ENCODE measurements at places on chromosomes 5 and 9. TPM values are rescaled to one million over a fixed set of nuclear protein-coding genes. Genes with fewer than 3 reads are reported as not detected.
A peak's percentile ranks its signal among the peaks of the same experiment; 100 is the strongest.

DNA sequence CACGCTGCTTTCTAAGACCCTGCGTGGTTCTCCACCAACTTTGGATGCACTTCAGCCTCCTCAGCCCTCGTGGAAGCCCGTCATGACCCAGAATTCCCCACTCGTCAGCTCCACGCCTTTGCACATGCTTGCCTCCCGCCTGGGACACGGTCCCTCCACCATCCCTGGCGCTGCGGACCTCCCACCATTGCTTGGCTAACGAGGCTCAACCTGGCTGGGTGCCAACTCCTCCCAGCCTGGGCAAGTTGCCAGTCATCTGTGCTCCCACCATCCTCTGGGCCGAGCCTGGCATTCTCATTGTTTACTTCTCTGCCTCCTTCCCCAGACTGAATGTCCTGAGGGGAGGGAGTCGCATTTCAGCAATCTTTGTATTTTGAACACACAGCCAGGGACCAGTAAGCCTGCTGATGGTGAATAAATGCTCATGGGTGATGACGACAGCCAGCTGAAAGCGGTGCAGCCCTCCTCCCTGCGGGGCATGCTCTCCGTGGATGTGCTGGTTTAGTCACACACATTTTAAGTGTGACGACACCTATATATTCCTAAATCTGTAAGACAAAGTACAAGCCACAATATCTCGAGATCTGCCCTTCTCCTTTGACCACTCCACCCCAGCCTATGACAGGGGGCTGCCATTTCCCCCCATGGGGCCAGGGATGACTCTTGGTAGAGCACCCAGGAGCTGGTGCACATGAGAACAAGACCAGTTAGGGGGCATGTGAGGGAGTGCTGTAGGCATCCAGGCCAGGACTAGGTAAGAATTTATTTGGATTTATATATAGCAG, 37.6 kb downstream of the ANKRD33B start:
- DNase-seq, result peak; percentile 89

- no peak for DNase-seq
Measured at GRCh38 chr5:79209505-79209904, 26.4 kb upstream of the JMY start.

The TSLP gene
- 0.60 TPM for polyA plus RNA-seq

The PCDHGA10 gene
- polyA plus RNA-seq, result 0.47 TPM

DNA sequence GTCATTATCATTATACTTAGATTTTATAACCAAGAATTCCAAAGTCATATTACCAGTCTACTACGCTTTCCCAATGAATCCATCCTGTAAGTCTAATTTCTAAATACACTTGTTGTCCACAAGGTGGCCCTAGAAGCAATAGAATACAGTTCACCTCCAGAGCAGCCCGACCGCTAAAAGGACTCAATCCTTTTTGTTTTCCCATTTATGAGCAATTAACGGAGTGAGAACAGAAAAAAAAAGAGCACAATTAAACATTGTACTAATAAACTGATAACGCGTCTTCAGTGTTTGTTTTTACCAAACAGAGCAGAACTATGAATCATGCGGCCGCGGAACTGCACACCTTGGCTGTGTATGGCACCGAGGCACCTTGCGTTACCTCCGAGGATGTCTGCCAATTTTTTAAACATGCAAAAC, 160.7 kb upstream of the DAPK1 start:
- DNase-seq, result peak; percentile 89

- DNase-seq, result no peak
Measured at GRCh38 chr5:68953875-68954617, 139.8 kb upstream of the SLC30A5 start.

The GLRA1 gene
- polyA plus RNA-seq, result not detected

- no peak for DNase-seq
Measured at GRCh38 chr9:130847306-130848217, 12.5 kb downstream of the ABL1 start.

GRCh38 chr9:137970686-137971476, 93.3 kb downstream of the CACNA1B start:
- peak; percentile 54 for DNase-seq

The PCDHB13 gene
- polyA plus RNA-seq, result 0.86 TPM

GRCh38 chr5:142186857-142187594, 78.4 kb downstream of the NDFIP1 start:
- no peak for DNase-seq

The CDH9 gene
- polyA plus RNA-seq, result 1.7 TPM

DNA sequence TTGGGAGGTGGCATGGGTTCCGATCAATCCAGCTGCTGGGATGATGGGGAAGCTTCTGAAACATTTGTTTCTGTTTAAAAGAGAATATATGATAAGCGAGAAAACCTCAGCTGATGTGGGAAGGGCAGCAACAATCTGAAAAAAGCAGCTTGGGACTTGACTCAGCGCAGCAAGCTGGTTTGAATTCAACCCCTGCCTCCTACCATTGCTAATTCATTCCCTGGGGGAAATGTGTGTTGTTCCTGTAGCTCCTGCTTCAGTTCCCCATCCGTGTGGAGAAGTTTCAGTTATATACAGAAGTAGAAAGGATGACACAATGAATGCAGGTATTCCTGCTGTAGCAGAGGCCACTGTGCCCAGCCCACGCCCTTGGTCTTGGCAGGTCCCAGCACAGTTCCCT, 145.1 kb downstream of the NXNL2 start:
- DNase-seq, result no peak

DNA sequence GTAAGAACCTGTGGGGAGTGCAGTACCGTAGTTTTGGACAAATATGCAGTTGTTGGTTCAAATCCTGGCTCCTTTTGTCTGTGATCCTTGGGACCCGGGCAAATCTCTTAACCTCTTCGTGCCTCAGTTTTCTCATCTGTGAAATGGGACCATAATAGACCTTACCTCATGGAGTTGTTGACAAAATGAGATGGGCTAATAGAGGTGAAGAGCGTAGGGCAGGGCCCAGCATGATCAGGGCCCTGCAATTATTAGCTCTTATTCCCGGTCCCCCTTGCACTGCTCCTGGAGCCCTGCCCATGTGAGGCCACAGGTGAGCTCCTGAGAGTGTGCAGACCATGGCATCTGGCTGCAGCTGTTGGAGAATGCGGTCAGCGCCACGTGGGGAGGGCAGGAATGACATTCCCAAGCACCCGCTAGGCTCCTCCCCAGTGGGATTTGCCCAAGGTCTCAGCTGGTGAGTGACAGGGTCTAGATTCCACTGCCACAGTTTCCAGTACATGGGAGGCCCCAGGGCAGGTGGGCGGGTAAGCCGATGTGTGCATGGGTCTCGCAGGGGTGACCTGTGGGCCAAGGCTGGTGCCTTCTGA, 41.0 kb downstream of the NEK6 start:
- DNase-seq, result no peak

DNA sequence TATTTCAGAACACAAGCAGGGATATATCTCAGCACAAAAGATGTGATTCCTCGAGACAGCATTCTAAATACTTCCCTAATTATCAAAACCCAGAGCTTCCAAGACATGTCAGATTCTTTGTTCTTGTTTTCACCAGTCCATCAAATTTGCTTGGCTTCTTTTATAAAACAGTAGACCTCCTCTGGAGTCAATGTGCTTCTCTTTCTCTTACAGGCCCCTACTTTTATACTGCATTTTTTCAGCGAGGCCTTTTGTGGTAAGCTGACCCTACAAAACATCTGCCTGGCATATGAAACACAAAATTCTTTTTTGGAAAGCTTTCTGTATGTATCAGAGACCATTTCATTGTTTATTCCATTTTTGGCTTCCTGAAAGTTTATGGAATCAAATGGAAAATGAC, 81.8 kb downstream of the ARSB start:
- no peak for DNase-seq

- no peak for DNase-seq
Measured at GRCh38 chr9:84793251-84793650, 123.7 kb downstream of the NTRK2 start.

GRCh38 chr9:105816981-105817380, 122.6 kb downstream of the TMEM38B start:
- DNase-seq, result no peak

The TICAM2 gene
- polyA plus RNA-seq, result 2.0 TPM

- DNase-seq, result peak; percentile 1
Measured at GRCh38 chr5:138504799-138505198, 38.2 kb downstream of the ETF1 start.

The PIP5KL1 gene
- polyA plus RNA-seq, result 4.3 TPM

DNA sequence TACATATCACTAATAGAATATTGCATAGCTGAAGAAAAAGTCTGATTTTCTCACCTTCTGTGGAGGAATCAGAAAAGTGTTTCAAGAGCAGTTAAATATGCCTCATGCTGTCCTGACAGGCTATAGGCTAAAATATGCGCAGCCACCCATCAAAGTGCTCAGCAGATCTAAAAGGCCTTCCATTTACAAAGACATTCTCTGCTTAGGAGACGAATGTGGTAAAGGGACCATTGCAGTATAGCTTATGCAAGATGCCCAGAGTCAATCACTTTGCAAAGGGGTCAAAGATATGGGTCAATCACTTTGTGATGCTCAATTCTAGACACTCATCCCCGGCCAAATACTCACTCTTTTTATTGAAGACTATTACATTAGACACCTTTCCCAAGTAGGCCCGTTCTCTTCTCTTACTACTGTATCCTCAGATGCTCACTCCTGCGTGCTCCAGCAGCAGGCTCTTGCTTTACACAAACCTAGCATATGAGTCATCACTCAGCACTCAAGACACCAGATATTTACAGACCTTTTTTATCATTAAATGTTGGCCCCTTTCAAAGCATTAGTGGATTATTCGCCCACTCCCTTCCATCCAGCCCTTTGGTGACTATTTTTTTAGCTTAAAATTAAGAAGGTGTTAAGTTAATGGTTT, 568.2 kb upstream of the CDH18 start:
- DNase-seq, result no peak

DNA sequence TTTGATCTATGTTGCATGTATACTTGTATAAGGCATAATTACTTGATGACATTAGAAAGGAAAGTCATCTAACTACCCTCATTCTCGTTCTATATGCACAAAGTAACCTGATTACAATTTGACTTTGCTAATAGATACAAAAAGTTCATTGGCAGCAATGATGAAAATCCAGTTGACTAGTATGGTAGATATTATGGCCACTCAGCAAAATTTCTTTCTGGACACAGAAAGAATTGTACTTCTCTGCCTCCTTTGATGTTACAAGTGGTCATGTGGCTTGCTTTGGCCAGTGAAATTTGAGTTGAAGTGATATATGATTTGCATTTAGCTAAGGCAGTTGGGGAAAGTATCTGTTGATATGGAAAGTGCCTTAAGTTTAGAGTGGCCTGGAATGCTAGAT, 723.7 kb upstream of the ARRDC3 start:
- DNase-seq, result no peak

DNA sequence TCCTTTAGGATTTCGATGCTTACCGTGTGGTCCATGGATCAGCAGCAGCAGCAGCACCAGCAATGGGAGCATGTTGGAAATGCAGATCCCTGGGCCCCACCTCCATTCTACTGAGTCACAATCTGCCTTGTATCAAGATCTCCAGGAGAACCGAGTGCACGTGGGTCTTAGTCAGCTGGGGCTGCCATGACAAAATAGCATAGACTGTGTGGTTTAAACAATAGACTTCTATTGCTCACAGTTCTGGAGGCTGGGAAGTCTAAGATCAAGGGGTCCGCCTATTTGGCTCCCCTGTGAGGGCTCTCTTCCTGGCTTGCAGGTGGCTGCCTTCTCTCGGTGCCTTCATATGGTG, 1.3 kb upstream of the PROP1 start:
- DNase-seq, result no peak

The FBP2 gene
- polyA plus RNA-seq, result not detected
